Skin of body (tissue), 3 donors: ENCODE measurements at places on chromosomes 13 and 19. TPM values are rescaled to one million over a fixed set of nuclear protein-coding genes. Genes with fewer than 3 reads are reported as not detected.

- DNase-seq: no peak
Observed at GRCh38 chr13:26051231-26051656, 572 bp downstream of the SHISA2 start.

GRCh38 chr13:47100214-47100853, 203.5 kb upstream of the HTR2A start:
- DNase-seq: no peak

Gene CSNK1G2
- 35.0 TPM for total RNA-seq

Gene ZNF628
- total RNA-seq: 1.1 TPM

GRCh38 chr13:91359631-91360030, 12.1 kb downstream of the MIR17HG start:
- DNase-seq: no peak
